Activated T-helper 2 cell treated with anti-CD3 and anti-CD28 coated beads, Interferon-gamma antibody, Interleukin-2, Interleukin-4, amounts not matched to agents 10 μg/mL and 5 μg/mL and 100 μg/mL, durations not matched to agents 14 hours and 24 hours and 36 hours (primary cell): ENCODE measurements at places on chromosomes 6 and 20.

DNA sequence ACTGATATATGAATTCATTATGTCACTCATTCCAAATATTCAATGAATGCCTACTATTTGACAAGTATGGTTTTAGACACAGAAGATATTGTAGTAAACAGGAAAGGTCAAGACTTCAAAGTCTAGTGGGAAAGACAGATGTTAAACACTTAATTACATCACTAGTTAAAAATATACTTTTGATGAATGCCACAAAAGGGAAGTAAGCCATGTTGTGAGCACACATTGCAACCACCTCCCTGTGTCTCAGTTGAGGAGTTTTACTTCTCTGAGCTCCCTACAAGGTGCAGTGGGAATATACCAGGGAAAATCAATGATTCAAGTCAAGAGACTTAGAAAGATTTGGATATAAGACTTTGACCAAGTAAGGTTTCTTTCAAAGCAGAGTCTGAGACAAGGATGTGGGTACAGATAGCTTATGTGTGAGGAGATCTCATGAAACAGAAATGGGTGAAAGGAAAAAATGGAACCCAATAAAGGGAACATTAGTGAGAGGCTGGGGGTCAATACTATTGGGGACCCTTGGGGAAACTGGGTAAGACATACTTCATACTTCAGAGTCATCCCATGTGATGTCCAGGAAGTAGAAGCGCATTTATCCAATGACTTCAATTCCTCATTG is 503.7 kb downstream of the KIF16B start:
- no peaks in the 10 kb centered on the region for H3K27me3 ChIP-seq
- no peak overlapping the region for H3K4me3 ChIP-seq
- H3K27ac ChIP-seq: no peak overlapping the region
- no peaks in the 10 kb centered on the region for H3K36me3 ChIP-seq
- DNase-seq: no peak

DNA sequence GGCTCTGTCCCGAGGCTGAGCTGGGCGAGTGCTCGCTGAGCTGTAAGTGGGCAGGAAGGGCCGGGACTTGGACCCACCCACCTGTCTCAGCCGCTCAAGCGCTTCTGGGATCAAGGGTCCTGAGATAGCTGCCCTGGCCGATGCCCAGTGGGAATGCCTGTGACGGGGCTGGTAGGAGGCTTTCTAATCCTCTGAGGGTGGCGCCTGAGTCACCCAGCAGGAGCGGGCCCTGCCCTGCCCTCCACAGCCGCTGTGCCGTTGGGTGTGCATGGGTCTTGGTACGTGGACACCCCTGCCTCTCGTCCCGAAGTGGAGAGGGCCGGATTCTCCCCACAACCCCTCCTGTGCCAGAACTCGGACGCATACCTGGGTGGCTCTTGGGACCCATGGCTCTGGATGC is 43.1 kb upstream of the GATA5 start:
- H3K27me3 ChIP-seq: peaks cover under 1% of the 10 kb centered on the region
- no peaks in the 10 kb centered on the region for H3K36me3 ChIP-seq
- DNase-seq: no peak
- no peak overlapping the region for H3K4me3 ChIP-seq
- no peak overlapping the region for H3K27ac ChIP-seq

GRCh38 chr20:6094063-6094462 is 28.8 kb downstream of the FERMT1 start:
- no peak overlapping the region for H3K4me3 ChIP-seq
- no peak overlapping the region for H3K27ac ChIP-seq
- no peaks in the 10 kb centered on the region for H3K36me3 ChIP-seq
- H3K27me3 ChIP-seq: peaks cover 4% of the 10 kb centered on the region

DNA sequence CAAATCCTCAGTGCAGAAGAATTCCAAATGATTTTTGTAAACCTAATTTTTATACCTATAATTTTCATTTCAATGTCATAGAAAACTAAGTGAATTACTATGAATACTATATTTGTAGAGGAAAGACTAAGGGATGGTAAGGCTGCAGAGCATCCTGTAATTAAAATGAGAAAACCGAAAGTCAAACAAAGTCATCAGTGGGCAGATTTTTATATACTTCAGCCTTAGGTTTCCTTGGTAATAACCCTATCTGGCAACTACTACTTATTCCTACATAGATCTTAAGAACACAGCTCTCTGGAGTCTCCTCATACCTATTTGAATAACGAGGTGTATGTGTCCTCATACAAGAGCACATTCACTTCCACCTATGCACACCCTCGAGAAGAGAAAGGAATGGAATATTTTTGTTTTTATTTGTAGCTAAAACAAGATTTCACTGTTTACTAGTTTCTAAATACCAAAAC is 117.9 kb upstream of the SGK1 start:
- H3K4me3 ChIP-seq: peak overlapping the region; percentile 54
- no peaks in the 10 kb centered on the region for H3K36me3 ChIP-seq
- DNase-seq: no peak
- peak overlapping the region; percentile 96 for H3K27ac ChIP-seq

DNA sequence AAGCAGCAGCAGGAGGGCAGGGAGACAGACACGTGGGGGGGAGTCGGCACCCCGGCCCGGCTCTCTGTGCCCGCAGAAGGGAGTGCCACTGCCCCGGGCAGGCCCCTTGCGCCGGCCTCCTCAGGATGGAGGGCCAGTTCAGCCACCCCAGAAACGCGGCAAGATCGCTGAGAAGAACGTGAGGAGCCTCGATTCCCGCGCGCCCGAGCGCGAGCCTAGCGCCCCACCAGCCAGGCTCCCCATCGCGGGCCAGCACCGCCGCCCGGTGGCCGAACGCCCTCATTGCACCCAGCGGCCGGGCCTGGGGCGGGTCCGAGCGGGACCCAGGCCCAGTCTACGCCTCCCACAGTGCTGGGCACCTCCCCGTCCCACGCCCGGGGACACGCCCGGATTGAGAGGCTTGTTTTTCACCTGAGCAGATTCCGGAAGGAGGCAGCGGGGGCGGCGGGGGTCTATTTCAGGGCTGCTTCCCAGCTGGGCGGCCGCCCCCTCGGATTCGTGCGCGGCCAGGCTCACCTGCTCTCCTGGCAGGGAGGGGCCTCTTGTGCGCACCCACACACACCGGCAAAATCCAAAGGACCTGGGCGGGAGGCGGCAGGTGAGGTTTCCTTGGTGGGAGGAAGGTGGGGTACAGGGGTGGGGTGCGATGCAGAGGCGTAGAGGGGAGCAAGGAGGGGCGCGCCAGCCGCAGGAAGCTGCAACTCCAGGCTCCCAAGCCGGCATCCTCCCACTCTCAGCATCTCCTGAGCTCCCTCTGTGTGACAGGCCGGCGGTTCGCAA is 9.0 kb upstream of the GRM4 start:
- H3K4me3 ChIP-seq: no peak overlapping the region
- DNase-seq: peak; percentile 44
- no peaks in the 10 kb centered on the region for H3K36me3 ChIP-seq
- no peak overlapping the region for H3K27ac ChIP-seq

DNA sequence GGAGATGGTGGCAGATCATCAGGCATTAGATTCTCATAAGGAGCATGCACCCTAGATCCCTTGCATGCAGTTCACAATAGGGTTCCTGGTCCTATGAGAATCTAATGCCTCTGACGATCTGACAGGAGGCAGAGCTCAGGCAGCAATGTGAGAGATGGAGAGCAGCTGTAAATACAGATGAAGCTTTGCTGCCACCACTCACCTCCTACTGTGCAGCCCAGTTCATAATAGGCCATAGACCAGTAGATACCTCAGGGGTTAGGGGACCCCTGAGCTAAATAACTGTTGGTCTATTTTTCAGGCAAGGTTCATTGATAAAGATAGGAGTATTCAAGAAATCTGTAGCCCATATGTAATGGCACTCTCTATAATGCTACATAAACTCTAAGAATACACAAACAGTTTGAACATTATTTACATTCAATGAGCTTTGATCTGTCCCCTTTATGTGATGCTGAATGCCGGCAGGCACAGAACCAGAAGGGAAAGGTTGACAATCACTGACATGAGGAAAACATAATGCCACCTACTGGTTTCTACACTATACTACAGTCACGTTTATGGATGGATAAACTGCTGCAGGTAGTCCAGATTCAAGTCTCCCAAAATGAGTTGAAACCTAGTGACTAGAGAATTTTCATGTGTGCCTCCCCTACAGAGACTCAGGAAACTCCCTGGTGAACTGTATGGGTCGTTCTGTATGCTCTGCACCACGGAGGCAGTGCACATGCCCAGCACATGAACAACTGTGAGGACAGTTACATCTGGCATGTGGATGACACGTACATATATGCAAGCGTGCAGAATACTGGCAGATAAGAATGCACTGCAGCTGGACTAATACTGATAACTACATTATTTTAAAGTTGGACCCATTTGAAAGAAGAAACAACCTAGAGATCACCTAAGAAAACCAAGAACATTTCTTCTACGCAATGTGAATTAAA is 72.0 kb downstream of the DST start:
- no peak for DNase-seq
- H3K4me3 ChIP-seq: no peak overlapping the region
- H3K4me1 ChIP-seq: no peaks in the 10 kb centered on the region

- no peak overlapping the region for H3K27ac ChIP-seq
- H3K4me1 ChIP-seq: no peaks in the 10 kb centered on the region
- no peaks in the 10 kb centered on the region for H3K27me3 ChIP-seq
- no peak for DNase-seq
- H3K4me3 ChIP-seq: no peak overlapping the region
Measured at GRCh38 chr6:162572240-162572639, 155.3 kb downstream of the PRKN start.

DNA sequence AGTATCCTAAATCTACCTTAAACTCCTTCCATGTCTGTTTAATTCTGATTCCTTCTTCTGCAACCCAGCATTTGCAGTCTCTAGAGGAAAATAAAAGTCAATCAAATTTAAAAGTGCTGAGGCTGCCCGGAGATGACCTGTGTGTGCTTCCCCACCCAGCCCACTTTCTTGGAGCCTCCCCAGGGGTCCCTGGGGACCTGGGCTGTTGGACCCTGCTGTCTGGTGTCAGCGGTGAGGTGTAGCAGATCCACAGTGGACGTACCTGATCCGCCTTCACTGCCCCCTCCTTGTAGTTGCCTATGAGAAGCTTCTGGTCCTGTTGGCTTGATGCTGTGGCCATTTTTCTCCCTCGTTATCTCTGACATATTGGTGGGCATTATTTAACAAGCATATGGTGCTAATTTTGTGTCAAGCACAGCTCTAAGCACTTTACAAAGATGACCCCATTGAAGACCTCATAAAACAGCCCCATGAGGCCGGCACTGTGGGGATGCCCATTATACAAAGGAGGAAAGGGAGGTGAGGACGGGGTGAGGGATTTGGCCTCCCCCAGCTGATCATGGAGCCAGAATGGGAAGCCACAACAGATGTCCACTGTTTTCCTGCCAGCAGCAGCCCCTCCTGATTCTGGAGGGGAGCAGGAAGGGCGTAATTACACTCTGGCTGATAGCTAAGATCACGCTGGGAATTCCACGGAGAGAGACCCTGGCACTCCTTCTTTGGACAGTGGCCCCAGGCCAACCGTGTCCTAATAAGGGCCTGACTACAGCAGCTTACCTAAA is 628.2 kb downstream of the CDH26 start:
- no peak overlapping the region for H3K4me3 ChIP-seq
- no peak for DNase-seq
- H3K27me3 ChIP-seq: no peaks in the 10 kb centered on the region

DNA sequence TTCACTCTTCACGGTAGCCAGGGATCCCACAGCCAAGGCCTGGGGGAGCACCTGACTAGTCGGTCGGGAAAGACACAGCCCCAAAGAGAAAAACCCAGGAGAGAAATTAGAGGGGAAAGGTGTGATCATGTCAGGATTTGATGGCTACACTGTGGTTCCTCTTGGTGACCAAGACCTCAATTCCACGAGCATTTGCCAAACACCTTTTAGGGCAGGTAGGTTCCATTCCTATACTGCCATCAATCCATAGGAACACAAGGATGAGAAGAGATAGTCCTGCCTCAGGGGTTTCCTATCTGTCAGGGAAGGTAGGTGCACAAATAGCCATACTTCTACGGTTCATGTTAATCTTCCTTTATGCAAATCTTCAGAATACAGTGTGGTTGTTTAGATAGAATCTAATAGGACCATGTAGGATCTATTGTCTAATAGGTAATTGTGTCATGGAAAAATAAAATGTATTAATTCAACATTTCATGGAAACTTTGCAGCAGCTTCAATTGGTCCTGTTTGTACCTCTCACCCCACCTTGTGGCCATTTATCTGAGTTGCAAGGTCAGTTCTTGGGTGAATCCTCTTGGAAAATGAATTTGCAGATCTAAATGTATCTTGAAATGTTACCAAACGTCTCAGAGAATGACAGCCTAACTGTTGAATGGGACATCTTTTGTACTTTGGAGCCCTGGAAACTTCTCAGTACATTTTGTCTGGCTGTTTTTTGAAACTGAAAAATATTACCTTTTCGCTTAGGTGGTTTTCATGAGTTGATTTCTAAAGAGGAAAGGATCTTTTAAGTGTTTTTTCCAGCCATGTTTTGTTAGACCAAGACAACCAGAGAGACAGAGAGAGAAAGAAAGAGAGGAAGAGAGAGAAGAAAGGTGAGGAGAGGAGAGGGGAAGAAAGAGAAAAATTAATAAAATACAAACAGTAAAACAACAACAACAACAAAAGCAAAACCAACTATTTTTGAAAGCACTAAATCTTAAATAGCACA is 33.7 kb upstream of the IYD start:
- H3K36me3 ChIP-seq: no peaks in the 10 kb centered on the region
- peaks cover 26% of the 10 kb centered on the region for H3K27me3 ChIP-seq
- no peaks in the 10 kb centered on the region for H3K4me1 ChIP-seq
- H3K27ac ChIP-seq: no peak overlapping the region
- DNase-seq: no peak
- H3K4me3 ChIP-seq: no peak overlapping the region

- H3K4me3 ChIP-seq: no peak overlapping the region
- H3K36me3 ChIP-seq: no peaks in the 10 kb centered on the region
- H3K27me3 ChIP-seq: peaks cover 3% of the 10 kb centered on the region
- no peak overlapping the region for H3K27ac ChIP-seq
Measured at GRCh38 chr6:2171728-2172127, 73.7 kb downstream of the GMDS start.

- DNase-seq: no peak
- no peaks in the 10 kb centered on the region for H3K4me1 ChIP-seq
- no peaks in the 10 kb centered on the region for H3K27me3 ChIP-seq
- no peak overlapping the region for H3K4me3 ChIP-seq
- no peak overlapping the region for H3K27ac ChIP-seq
Measured at GRCh38 chr20:12870588-12870987, 138.2 kb upstream of the SPTLC3 start.

GRCh38 chr20:17889226-17889625 is 79.4 kb downstream of the SNX5 start:
- no peaks in the 10 kb centered on the region for H3K36me3 ChIP-seq
- H3K4me1 ChIP-seq: peaks cover 11% of the 10 kb centered on the region
- no peak for DNase-seq
- no peak overlapping the region for H3K27ac ChIP-seq

DNA sequence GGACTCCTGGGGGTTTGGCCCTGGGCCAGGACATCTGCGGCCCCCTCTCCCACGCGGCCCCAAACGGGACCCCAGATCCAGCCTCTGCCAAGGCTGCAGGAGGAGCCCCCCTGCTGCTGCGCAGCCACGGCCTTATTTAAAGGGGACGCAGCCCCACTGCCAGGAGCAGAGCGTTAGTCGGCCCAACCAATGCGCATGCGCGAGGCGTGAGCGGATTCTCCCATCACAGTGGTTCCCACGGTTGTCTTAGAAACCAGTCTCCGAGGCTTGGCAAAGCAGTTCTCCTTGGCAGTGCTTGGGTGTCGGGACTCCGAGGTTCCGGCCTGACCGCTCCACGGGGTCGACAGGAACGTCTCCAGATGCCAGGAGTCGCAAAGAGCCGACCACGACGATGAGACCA is 288.3 kb upstream of the ZNF337 start:
- no peak overlapping the region for H3K4me3 ChIP-seq
- H3K27me3 ChIP-seq: peaks cover 6% of the 10 kb centered on the region
- H3K4me1 ChIP-seq: peaks cover 7% of the 10 kb centered on the region
- H3K36me3 ChIP-seq: peaks cover 3% of the 10 kb centered on the region
- no peak for DNase-seq
